SIG-M5 (cell line): ENCODE measurements at places on chromosomes 12 and 14.

DNA sequence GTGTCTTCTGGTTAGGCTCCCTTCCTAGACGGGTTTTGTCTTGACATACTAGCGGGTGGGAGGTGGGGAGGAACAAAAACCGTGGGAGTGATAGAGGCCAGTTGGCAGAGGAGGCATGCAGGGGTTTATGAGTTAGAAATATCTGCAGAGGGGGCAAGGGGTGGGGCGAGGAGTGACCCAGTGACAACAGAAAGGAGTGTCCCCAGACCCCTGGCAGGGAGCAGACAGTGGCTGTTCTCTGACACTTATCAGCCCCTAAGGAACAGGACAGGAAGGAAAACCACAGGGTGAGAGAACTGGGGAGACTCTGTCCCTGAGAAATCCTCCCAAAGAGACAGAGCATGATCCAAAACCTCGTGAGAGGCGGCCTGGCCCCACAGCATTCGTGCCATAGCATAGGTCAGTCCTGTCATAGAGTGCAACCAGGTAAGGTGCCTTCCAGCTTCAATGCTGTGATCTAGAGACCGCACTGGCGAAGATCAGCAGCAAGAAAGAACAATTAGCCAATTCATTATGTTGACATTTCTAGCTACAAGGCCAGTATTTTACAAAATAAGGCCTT lies 141.4 kb downstream of the CRADD start:
- DNase-seq: no peak

GRCh38 chr14:89849931-89850330 lies 104.6 kb downstream of the EFCAB11 start:
- no peak for DNase-seq

GRCh38 chr12:92509156-92509738 lies 193.5 kb upstream of the PLEKHG7 start:
- DNase-seq: no peak

DNA sequence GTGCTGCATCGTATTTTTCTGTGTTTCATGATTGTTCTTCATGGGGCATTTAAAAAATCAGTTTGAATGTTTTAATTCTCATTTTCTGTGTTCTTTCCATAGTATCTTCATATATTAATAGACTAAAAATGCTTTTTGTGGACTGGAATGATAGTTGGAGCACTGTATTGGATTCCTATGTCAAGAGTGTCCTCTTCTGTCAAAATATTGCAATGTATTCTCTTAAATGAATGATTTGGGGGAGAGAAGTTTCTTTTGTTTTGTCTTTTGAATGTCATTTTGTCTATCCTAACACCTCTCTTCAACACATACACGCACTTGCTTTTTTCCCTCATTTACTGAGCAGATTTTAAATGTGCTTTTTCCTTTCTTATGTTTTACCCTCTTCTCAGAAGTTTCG lies 4.7 kb upstream of the EIF2S3B start:
- DNase-seq: no peak

DNA sequence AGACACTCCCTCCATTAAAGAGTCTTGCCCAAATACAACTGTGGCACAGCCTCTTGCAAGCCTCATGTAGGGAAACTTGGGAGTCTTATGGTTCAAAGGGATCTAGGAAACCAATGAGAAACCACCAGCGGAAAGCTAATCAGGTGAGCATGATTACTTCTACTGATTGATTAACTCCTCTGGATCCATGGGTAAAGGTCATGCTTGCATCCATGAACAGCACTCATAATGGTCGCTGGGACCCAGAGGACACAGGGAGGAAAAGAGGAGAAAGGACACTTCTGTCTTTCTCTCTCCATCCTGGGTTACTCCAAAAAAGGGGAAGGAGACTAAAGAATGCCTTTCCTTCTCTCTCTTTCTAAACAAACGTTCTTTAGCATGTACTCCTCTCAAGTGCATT lies 1397.2 kb downstream of the LRFN5 start:
- DNase-seq: no peak

DNA sequence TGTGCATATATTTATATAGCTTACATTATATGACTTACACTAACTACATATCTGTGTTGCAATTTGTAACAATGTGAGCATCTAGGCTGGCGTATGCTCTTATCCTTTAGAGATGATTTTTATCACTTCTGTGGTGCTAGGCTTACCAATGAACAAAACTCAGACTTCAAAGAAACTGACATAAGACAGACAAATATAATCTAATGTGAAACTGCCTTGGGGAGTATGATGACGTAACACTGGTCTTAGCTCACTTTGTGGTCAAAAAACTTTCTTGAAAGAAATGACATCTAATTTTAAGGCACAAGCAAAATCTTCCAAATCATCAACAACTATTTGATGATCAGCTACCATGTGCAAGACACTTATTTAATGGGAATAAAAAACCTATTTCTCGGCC lies 50.0 kb downstream of the SOX5 start:
- no peak for DNase-seq

DNA sequence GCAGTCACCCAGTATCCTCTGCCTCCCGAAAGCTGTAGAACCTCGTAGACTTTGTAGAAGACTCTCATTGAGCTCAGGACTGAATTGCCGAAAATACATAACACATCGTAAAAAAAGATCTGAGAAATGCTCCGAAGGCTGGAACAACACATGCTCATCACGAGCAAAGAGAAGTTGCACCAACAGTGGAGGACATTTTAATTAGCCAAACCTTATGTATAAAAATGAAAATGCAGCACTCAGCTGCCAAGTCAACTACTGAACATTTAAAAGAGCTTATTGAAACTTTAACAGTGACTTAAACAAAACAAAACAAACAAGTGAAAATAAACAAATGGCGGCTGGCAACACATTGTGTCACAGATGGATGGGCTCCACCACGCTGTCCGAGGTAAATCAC lies 519.9 kb downstream of the TMEM132D start:
- no peak for DNase-seq

- DNase-seq: no peak
Observed at GRCh38 chr14:22650960-22651521, 6.9 kb upstream of the OR6J1 start.

DNA sequence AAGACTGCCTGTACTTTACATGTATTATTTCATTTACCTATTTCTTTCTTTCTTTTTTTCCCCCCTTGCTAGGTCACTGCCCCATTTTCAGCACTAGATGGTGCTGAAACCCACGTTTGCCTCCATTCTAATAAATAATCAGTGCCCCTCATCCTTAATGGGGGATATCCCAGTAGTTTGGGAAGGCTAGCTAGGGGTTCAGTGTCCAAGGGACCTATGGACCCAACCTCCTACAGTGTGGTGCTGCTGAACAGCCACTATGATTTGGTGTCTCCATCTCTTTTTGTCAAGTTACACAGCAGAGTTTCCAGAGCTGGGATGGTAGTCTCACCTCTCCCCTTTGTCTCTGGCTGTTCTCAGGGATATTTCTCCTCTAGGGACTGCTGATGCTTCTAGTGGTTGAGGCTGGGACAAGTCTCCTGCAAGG lies 6.5 kb upstream of the HCFC2 start:
- no peak for DNase-seq

DNA sequence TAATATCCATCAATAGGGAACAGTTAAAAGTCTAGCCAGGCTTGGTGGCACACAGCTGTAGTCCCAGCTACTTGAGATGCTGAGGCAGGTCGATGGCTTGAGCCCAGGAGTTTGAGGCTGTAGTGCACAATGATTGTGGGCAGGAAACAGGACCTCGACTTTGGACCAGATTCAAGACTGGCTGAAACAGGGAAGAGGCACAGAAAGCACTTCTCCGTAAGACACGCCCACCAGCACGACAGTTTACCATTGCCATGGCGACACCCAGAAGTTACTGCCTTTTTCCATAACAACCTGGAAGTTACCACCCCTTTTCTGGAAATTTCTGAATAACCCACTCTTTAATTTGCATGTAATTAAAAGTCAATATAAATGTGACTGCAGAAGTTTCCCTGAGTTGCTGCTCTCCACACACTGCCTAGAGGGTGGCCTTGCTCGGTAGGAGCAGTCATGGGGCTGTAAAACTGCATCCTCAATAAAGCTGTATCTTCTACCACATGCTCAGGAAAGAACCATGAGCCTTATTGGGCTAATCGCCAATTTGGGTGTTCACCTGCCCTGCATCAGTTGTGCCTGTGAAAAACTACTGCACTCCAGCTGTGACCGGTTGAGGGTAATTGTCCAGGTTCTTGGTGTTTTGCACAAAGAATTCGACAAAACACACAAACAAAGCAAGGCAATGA lies 4.6 kb upstream of the LRRC23 start:
- DNase-seq: no peak

DNA sequence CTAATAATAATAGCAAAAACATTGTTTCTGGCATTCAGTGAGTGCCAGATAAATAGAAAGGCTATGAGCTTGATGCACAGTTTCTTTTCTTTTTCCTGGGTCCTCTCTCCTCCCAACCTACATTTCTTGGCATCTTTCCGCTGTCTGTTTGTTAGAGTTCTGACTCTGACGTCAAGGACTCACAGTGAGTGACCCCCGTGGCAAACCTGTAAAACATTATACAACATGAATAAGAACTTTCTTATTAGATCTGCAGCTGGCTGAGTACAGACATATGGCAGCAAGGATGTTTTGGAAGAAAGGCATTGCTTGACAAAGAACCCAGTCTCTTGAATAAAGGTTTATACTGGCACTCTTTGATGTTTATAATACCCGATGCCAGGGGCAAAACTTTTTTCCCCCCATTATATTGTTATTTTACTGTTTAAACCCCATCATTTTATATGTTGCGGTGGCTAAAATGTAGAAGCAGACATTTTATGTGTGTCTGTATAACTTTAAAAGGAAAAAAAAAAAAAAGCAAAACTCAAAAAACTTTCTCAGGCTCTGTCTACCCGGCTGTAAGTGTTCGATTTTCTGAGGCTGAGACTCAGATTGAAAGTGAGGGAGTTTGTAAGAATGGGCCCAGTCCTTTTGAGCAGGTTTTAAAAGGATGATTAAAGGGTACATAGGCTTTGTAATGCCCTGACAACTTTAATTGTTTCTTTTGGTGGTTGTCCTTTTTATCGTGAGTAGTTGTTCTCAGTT lies 159.3 kb downstream of the PDE3A start:
- no peak for DNase-seq

DNA sequence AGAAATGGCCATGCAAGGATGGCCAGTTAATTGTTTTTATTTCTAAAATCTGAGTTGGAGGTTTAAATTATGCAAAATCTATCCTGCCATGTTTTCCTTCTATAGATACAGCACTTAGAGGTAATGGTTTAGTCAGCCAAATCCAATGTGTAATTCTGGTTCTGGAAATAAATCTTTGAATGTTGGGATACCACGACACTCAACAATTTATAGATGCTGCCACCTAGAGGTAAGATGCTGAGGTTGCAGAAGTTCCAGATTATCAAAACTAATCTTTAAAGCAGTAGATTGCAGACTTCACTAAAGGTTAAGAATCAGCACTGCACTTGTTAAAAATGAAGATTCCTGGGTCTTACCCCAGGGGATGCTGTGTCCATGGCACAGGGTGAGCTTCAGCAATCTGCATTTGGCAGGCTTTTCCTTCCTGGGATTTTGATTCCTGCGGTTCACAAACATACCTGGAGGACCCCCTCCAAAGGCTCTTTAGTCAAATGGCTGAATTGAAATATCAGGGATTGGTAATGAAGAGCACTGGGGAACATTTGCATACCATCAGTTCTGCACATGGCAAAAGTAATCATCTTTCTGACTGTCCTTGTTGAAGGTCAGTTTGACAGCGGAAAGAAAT lies 53.4 kb upstream of the ANO4 start:
- DNase-seq: no peak
